CD8-positive, alpha-beta memory T cell (primary cell): ENCODE measurements at places on chromosomes 3 and 15. TPM values are rescaled to one million over a fixed set of nuclear protein-coding genes. Genes with fewer than 3 reads are reported as not detected.

The CLSTN2 gene
- not detected for total RNA-seq

The ZNF501 gene
- 4.9 TPM for total RNA-seq

The ISG20 gene
- total RNA-seq = 27.2 TPM

The GHSR gene
- total RNA-seq = not detected

The ARHGEF3 gene
- total RNA-seq = 56.6 TPM

The FAM162A gene
- total RNA-seq = 63.3 TPM

The TBC1D2B gene
- 41.1 TPM for total RNA-seq

The PAQR5 gene
- not detected for total RNA-seq

The CASR gene
- total RNA-seq = not detected

The FBXL22 gene
- 0.84 TPM for total RNA-seq

The GRAMD2A gene
- total RNA-seq = not detected

GRCh38 chr3:123489400-123490004 lies 40.6 kb upstream of the ADCY5 start:
- H3K27ac ChIP-seq = no peak overlapping the region
- H3K4me3 ChIP-seq = no peak overlapping the region
- peaks cover 8% of the 10 kb centered on the region for H3K4me1 ChIP-seq
- no peaks in the 10 kb centered on the region for H3K27me3 ChIP-seq

DNA sequence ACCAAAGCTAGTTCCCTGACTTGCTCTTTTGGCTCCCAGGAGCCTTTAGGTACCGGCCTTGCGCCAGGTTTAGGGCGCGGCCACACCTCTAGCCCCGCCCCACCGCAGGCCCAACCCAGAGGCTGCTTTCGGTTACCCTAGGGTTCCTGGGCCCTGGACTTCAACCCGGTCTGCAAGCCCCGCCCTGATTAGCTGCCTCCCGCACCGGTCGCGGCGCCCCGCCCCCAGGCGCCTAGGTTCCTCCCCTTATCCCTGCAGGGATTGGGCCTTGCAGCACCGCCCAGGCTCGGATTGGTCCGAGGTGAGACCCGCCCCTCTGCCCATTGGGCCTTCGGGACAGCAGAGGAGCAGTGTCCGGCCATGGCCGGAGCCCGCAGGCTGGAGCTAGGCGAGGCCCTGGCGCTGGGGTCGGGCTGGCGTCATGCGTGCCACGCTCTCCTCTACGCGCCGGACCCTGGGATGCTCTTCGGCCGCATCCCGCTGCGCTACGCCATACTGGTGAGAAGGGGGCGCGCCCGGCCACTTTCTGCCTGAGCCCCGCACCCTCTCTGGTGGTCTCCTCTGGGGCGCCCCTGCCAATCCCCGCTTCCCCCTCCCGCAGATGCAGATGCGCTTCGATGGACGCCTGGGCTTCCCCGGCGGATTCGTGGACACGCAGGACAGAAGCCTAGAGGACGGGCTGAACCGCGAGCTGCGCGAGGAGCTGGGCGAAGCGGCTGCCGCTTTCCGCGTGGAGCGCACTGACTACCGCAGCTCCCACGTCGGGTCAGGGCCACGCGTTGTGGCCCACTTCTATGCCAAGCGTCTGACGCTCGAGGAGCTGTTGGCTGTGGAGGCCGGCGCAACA lies at the start of gene NUDT16:
TSS of gene NUDT16 (plus strand) at position 330 of the 847 bp plus-strand sequence. CDS start at position 361, 31 bp downstream.
- no peaks in the 10 kb centered on the region for H3K27me3 ChIP-seq
- H3K4me3 ChIP-seq = peak within 1 kb of the TSS; percentile 85
- DNase-seq = peak; percentile 93
- H3K4me1 ChIP-seq = peaks cover 14% of the 10 kb centered on the region
- H3K27ac ChIP-seq = peak within 1 kb of the TSS; percentile 63
- no peaks in the 10 kb centered on the region for H3K36me3 ChIP-seq

DNA sequence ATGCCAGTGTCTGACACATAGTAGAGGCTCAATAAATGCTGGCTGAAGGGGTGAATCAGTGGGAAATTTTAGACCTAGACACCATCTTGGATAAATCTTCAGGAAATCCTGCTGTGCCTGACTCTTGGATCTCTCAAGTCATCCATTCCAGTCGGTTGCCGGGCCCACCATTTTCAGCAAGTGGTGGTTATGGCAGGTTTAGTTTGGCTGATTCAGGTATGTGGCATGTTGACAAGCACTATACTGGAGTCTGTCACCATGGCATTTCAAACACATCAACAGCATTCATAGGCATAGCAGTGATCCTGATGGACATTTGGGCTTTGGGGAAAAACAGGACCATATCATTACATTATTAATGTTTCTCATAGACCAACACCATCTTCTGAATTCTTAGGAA lies 25.7 kb upstream of the APH1B start:
- no peaks in the 10 kb centered on the region for H3K27me3 ChIP-seq
- DNase-seq = no peak
- no peak overlapping the region for H3K4me3 ChIP-seq
- peaks cover 38% of the 10 kb centered on the region for H3K36me3 ChIP-seq
- no peak overlapping the region for H3K27ac ChIP-seq
- H3K4me1 ChIP-seq = peaks cover 6% of the 10 kb centered on the region

GRCh38 chr3:141239511-141240281 lies 8.1 kb downstream of the PXYLP1 start:
- peaks cover 47% of the 10 kb centered on the region for H3K4me1 ChIP-seq
- no peaks in the 10 kb centered on the region for H3K36me3 ChIP-seq
- H3K4me3 ChIP-seq = no peak overlapping the region
- H3K27ac ChIP-seq = no peak overlapping the region
- DNase-seq = no peak
- no peaks in the 10 kb centered on the region for H3K27me3 ChIP-seq

- no peaks in the 10 kb centered on the region for H3K36me3 ChIP-seq
- no peak for DNase-seq
- no peaks in the 10 kb centered on the region for H3K27me3 ChIP-seq
These were observed 76.0 kb upstream of the HACD2 start for GRCh38 chr3:123660900-123661299.

DNA sequence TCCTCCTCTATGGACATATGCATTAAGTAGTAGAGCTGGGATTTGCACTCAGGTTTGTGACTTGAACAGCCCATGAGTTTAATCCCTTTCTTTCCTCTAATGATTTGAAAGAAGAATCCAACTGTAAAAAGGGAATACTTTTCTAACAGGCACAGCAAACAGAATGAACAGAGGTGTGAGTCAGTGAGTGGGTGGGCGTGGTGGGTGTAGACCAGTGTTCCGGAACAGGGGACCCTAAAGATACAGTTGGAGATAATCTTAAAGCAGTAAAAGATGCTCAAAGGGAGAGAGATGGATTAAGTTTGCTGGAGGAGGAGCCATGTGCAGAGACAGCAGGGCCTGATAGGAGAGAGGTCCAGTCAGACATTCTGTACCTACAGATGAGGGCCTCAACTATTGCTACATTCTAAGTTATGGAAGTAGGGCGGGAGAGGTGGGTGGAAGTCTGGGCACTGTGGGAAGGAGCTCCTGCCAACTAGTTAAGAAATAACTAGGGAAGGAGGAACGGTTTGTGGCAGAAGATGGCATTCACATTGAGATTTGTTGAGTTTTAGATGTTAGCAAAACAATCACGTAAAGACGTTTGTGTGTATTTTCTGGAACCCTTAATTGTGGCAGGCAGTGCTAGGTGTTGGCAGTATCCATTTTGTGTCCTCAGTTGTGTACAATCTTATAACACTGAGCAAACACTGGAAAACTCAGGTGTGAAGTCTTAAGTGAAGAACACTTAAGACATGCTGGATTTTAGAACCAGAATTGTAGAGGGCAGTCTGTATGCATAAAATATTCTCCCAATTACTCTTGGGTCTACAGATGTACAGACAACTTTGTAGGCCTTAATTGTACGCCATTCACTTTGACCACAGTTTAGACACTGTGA lies 511.0 kb downstream of the GRM7 start:
- no peaks in the 10 kb centered on the region for H3K4me1 ChIP-seq
- no peaks in the 10 kb centered on the region for H3K27me3 ChIP-seq
- no peak for DNase-seq
- no peaks in the 10 kb centered on the region for H3K36me3 ChIP-seq
- no peak overlapping the region for H3K27ac ChIP-seq

DNA sequence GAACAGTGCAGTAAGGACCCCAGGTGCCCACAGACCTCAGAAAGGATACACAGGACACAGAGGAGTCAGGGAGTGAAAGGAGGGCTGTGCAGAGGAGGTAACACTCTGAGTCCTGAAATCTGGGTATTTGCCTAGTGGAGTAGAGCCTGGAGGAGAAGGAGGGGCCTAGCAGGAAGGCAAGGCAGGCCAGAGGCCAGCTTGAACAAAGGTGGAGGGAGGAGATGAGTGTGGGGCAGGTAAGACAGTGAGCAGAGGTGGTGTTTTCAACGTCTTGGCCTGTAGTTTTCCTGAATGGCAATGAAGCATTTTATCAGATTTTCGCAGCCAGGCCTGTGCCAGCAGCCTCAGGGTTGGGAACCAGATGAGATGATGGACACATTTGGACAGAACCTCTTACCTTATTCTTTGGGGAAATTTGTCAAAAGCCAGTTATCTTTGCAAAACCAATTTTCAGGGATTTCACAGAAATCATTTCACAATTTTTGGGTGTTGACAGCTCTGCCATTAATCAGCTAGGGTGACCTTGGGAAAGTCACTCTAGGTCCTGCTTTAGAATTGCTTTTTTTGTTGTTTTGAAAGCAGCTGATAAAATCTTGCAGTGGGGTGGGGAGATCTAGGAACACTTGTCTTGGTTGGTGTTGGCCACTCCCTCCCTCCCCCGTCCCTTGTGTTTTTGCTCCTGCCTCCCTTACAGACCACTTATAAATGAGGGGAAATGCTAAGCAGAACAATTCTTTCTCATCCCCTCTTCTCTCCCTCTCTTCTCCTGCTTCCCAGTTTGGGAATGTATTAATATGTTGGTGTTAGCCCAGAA lies 38.4 kb downstream of the SPSB4 start:
- DNase-seq = no peak
- H3K4me1 ChIP-seq = no peaks in the 10 kb centered on the region
- H3K4me3 ChIP-seq = no peak overlapping the region
- no peaks in the 10 kb centered on the region for H3K36me3 ChIP-seq
- H3K27me3 ChIP-seq = no peaks in the 10 kb centered on the region

- H3K4me3 ChIP-seq = no peak overlapping the region
- H3K4me1 ChIP-seq = no peaks in the 10 kb centered on the region
- DNase-seq = no peak
- H3K27ac ChIP-seq = no peak overlapping the region
- H3K27me3 ChIP-seq = no peaks in the 10 kb centered on the region
- no peaks in the 10 kb centered on the region for H3K36me3 ChIP-seq
These were observed 167.5 kb downstream of the GOLGA6L4 start for GRCh38 chr15:84402856-84403608.

- no peak for DNase-seq
- no peak overlapping the region for H3K4me3 ChIP-seq
- no peak overlapping the region for H3K27ac ChIP-seq
These were observed 26.8 kb upstream of the ELP6 start for GRCh38 chr3:47540281-47540680.

DNA sequence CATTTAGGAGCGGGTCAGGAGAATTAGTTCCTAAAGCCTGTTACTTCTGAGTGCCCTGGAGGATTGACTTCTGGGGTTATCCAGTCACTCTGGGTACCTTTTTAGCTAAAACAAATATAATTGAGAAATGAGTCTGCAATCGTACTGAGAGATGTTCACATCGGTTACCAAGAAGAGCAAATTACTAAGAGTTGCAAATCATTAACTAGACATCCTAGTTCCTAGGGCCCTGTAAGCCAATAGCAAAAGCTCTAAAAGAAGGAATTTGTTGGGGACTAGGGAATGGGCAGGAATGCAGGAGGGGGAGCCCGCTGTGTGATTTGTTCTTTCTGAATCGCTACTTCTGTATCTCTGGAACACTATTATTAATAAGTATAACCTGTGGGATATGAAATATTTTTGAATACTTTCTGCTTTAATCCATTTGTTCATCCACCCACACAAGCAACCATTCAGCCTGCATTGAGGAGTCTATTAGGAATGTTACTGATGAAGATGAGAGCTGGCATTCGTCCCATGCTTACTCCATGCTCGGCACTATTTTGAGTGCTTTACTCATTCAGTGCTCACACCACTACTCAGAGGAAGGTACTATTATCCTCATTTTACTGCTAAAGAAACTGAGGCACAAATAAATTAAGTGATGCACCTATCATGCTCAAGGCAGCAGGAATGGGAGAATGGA lies 31.5 kb upstream of the KY start:
- H3K4me3 ChIP-seq = no peak overlapping the region
- no peaks in the 10 kb centered on the region for H3K4me1 ChIP-seq
- no peak overlapping the region for H3K27ac ChIP-seq
- DNase-seq = no peak
- H3K36me3 ChIP-seq = no peaks in the 10 kb centered on the region

DNA sequence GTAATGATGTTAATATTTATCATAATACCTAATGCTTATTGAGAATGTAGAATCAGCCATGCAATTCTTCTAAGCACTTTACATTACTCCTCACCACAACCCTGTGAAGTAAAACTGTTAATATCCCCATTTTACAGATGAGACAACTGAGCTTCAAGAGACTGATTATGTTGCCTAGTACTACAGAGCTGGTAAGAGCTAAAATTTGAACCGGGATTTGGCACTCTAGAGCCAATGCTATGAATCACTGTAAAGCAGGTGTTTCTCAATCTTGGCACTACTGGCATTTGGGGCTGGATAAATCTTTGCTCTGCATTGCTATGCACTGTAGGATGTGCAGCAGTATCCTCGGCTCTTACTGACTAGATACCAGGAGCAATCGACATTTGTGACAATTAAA lies 367.7 kb downstream of the MAGI1 start:
- no peaks in the 10 kb centered on the region for H3K4me1 ChIP-seq
- no peak overlapping the region for H3K4me3 ChIP-seq
- no peaks in the 10 kb centered on the region for H3K27me3 ChIP-seq
- no peak overlapping the region for H3K27ac ChIP-seq
- H3K36me3 ChIP-seq = no peaks in the 10 kb centered on the region

- H3K27me3 ChIP-seq = no peaks in the 10 kb centered on the region
- no peak for DNase-seq
- no peak overlapping the region for H3K27ac ChIP-seq
- H3K36me3 ChIP-seq = no peaks in the 10 kb centered on the region
- H3K4me1 ChIP-seq = no peaks in the 10 kb centered on the region
These were observed 179.1 kb downstream of the SLC9A9 start for GRCh38 chr3:143668924-143669790.

DNA sequence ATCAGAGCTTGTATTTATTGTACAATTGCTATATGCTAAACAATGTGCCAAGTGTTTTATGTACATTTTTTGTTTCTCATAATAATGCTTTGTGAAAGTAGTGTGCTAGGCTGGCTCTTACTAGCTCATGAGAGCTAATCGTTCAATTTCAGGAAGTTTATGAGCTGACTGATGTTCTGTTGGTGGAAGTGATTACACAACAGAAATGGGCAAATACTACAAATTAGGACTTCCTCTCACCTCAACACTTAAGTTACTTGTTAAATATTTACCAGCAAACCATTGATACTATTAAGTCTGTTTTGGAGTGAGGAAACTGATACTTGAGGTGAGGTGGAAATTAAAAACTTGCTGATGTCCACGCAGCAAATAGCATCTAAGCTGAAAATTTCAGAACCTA lies 32.3 kb downstream of the SLC9C1 start:
- no peak overlapping the region for H3K27ac ChIP-seq
- no peaks in the 10 kb centered on the region for H3K36me3 ChIP-seq
- DNase-seq = no peak
- H3K4me1 ChIP-seq = no peaks in the 10 kb centered on the region
- H3K27me3 ChIP-seq = no peaks in the 10 kb centered on the region
- no peak overlapping the region for H3K4me3 ChIP-seq
